ENCODE measurements at places on chromosomes 12 and 14. TPM values are rescaled to one million over a fixed set of nuclear protein-coding genes. Genes with fewer than 3 reads are reported as not detected.

GNB3 gene
- 16.6 TPM for total RNA-seq

TCL1B gene
- not detected for total RNA-seq

GRCh38 chr12:5480938-5481303 is 49.0 kb downstream of the NTF3 start:
- H3K36me3 ChIP-seq = no peaks in the 10 kb centered on the region
- H3K4me1 ChIP-seq = no peaks in the 10 kb centered on the region
- no peak for DNase-seq
- no peak overlapping the region for H3K27ac ChIP-seq
- no peaks in the 10 kb centered on the region for H3K27me3 ChIP-seq

DNA sequence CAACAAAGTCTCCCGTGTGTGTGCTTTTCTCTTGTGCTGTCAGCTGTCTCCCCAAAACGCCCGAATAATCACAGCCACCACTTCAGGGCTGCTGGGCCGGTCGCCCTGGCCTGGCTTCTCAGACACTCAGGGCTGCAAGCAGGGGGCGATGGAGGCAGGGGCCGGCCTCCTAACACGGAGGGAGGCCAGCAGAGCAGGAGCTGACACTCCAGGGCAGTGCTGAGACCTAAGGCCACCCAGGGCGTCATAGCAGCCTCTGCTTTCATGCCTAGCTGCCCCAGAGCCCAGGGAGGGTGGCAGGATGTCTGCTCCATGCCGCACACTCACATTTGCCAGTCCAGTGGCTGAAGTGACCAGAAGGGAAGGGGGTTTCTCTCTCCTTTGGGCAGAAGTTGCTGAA is 25.6 kb downstream of the STX2 start:
- no peaks in the 10 kb centered on the region for H3K4me1 ChIP-seq
- peaks cover 7% of the 10 kb centered on the region for H3K36me3 ChIP-seq
- no peak overlapping the region for H3K4me3 ChIP-seq
- no peak for DNase-seq
- no peak overlapping the region for H3K27ac ChIP-seq

- H3K36me3 ChIP-seq = no peaks in the 10 kb centered on the region
- DNase-seq = no peak
- no peak overlapping the region for H3K27ac ChIP-seq
- H3K27me3 ChIP-seq = no peaks in the 10 kb centered on the region
- H3K4me1 ChIP-seq = no peaks in the 10 kb centered on the region
These were observed 180.3 kb downstream of the IPO8 start for GRCh38 chr12:30515351-30515750.

- no peaks in the 10 kb centered on the region for H3K27me3 ChIP-seq
- no peak overlapping the region for H3K27ac ChIP-seq
- no peaks in the 10 kb centered on the region for H3K36me3 ChIP-seq
- H3K4me1 ChIP-seq = no peaks in the 10 kb centered on the region
- DNase-seq = no peak
- H3K4me3 ChIP-seq = no peak overlapping the region
These were observed 191.3 kb upstream of the TBX3 start for GRCh38 chr12:114875313-114875712.
